T-helper 9 cell (primary cell): ENCODE measurements at places on chromosomes 7 and 10.
A peak's percentile ranks its signal among the peaks of the same experiment; 100 is the strongest.

DNA sequence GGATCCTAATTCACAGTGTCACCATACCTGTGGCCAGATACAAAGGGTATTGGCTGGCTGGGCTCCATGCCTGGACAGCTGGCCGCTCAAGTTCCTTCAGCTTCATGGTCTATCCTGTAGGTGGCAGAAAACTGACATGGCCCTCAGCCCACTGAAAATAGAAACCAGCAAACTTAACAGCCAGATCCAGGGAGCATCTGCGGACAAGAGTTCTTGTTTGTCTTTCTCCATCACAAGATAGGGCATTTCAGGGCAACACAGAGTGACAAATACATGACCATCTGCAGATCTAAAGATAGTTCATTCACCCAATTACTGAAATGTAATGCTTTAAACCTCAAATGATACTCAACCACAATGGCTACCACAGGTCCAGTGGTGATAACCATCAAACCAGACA, 2.8 kb downstream of the SEC31B start:
- DNase-seq: no peak

- no peak for DNase-seq
Measured at GRCh38 chr10:112229096-112229495, 45.5 kb upstream of the GPAM start.

DNA sequence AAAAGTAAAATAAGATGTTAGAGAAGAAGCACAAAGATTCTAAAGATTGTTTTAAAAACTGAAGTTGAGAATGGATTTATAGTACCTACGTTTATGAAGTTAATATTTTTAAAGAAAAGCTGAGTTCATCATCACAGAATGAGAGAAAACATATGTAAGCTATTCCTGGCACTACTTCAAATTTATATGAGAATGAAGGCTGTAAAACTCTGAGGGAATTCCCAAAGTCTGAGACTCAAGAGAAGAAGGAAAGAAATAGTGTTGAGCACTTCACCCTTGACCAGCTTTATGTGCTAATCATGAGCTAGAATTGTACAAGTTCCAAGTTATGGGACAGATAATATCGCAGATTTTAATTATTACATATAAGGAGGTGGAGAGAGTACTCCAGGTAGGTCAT, 323.7 kb upstream of the GNAI1 start:
- no peak for DNase-seq

DNA sequence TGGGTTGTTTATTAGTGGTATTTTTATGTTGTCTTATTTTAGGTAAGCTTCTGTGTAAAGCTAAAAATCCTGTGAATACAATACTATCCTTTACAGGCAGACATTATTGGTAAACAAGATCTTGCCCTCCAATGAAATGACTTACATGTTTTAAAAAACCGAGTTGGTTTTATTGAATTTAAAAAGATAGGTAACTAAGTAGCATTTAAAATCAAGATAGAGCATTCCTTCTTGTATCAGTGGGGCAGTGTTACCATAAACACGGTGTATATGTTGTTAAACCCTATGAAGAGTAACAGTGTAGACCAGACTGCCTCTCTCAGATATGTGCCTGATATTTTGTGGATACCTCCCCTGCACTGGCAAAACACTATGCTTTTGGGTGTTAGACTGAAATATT, 81.0 kb downstream of the SNX10 start:
- no peak for DNase-seq

GRCh38 chr10:71538608-71539260, 142.0 kb downstream of the CDH23 start:
- DNase-seq: no peak

DNA sequence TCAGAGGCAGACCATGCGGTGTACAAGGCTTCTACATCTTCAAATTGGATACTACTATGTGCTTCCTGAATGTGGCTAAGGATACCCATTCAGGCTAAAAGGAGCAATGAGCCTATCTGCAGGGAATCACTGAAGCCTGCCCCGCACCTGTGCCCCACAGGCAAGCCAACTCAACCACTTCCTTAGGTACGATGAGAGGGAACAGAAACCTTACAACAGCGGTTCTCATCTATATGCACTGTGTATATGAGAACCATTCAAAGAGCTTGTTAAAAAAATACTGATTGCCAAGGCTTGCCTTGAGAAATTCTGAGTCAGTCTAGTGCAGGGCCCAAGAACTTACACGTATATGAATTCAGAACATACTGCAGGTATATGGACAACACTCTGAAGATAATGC, 679.6 kb downstream of the PARD3 start:
- no peak for DNase-seq

DNA sequence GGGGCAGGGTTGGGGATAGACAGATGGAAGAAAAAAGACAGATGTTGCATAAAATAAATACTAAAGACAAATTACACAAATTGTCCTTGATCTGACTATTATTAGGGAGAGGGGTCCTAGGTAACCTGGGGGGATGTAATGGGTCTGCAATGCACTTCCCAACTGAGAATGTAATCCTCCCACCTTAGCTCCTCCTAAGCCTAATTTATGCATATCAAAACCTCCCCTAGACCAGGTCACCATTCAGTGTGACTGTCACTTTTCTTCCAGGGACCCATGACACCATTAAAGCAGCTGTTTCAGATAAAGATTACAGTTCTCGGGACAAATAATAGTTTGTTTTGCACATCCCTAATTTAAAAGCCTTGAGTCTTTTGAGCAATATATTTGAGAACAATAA, 133.9 kb upstream of the FEZF1 start:
- no peak for DNase-seq

- no peak for DNase-seq
Measured at GRCh38 chr10:95906677-95907455, 909 bp upstream of the CC2D2B start.

GRCh38 chr10:119274519-119275045, 67.2 kb downstream of the GRK5 start:
- DNase-seq: no peak

GRCh38 chr10:132452651-132453469, 55.9 kb downstream of the PWWP2B start:
- DNase-seq: peak; percentile 94

DNA sequence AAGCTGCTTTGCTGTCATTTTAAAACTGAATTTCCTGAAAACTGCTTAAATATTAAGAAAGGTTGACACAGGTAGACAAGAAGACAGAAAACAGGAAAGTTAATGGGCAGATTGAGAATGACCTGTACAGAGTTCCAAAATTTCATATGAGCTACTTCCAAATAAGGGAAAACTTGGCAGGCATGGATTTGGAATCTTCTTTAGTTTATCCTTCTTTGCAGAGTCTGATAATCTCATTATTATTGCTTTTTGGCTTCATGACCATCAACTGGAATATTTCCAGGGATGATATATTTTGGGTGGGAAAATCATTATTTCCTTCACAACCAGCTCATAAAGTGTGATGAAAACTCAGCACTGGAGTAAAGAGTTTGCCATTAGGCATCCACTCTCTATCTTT, 346.5 kb upstream of the NPVF start:
- DNase-seq: no peak

GRCh38 chr7:48525736-48526732, 354.8 kb downstream of the ABCA13 start:
- no peak for DNase-seq

DNA sequence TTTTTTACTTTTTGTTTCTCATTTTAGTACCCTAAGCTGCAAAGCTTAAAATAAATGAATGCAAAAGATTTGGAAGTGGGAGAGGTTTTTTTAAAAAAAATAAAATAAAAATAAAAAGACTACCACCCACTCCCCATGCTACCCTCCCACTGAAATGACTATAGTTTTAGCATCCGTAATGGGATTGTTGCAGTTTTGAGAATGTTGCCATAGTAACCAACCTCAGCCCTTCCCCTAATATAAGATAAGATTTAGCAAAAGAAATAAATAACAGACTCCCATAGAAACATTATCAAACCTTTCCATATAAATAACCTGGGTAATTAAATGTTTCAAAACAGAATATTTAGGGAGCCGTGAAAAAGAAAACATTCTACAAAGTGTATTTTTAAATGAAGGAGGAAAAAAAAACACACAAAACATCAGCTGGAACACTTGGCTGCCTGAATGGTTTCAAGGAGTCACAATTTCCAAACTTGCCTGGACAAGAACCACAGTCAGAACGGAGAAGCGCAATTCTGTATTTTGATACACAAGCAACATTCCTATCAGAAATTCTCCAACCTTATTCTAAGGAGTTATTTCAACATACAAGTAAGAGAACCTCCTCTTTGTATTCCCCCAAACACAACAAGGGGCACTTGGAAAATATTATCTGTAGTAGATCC, 57.4 kb downstream of the DGKI start:
- no peak for DNase-seq

GRCh38 chr7:127530148-127530547, 55.2 kb downstream of the GCC1 start:
- DNase-seq: no peak

- no peak for DNase-seq
Measured at GRCh38 chr10:95814011-95814727, 58.2 kb downstream of the ENTPD1 start.

DNA sequence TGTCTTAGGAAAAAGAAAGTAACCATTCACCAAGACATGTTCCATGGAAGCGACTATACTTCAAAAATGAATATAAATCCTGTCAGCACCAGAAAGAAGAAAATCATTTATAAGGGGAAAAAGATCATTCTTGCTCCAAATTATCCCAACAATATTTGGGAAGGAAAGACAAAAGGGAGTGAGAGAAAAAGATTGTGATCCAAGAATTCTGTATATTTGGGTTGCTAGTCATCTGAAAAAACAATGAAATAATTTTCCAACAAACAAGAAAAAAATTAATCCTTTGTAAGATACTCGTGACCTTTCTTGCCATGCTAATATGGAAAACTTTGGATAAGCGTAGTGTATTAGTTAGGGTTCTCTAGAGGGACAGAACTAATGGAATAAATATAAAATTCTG, 163.2 kb upstream of the ZNF32 start:
- no peak for DNase-seq

GRCh38 chr7:150997075-150997511, 6.3 kb downstream of the NOS3 start:
- no peak for DNase-seq

DNA sequence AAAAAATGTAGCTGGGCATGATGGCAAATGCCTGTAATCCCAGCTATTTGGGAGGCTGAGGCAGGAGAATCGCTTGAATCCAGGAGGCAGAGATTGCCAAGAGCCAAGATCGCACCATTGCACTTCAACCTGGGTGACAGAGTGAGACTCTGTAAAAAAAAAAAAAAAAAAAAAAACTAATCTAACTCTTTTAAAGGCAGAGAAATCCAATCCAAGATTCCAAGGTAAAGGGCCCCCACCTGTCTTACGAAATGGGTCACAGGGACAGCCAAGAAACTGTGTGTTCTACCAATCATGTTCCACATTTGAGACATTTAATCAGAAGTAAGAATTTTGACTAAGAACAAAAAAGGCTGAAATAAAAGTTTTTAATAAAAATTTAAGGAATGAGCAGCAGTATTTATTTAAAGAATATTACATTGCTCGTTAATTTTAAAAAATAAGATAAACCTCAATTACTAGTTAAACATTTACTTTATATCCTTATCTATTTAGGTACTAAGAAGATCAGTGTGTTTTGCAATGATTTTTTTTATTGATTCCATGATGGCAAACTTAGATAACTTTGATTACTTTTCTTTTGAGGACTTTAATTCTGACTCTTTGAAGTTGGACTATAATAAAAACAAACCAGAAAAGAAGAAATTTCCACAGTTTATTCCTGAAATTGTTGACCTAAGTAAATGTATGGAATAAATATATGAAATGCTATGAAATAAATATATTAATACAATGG, 6.7 kb upstream of the OAT start:
- no peak for DNase-seq

GRCh38 chr7:100974021-100974420, 4.7 kb downstream of the MUC12 start:
- DNase-seq: no peak

DNA sequence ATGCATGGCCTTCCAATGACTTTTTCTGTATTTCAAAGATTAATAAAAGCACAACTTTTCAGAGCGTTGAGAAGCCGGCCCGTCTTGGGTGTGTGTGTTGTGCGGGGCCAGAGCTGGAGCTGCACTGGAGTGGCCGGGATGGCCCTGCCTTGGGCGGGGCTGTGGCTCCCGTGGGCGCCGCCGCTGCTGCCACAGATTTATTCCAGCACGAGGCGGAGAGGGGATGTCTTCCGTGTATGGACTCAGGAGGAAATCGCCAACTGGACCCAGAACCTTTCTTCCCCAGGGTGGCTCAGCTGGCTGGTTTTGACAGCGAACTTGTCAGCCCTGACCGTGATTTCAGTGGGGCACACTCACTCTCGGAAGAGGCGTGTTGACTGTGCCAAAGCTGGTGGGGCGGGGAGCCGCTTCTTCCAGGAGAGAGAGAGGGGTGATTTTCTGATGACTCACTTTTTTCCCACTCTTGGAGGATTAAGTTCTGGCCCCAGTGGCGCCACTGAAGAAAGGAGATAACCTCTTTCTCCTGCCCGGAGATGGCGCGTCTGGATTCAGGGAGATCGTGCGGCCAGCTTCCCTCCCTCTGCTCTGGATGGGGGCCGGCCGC, 72.4 kb downstream of the DNAJB6 start:
- no peak for DNase-seq

DNA sequence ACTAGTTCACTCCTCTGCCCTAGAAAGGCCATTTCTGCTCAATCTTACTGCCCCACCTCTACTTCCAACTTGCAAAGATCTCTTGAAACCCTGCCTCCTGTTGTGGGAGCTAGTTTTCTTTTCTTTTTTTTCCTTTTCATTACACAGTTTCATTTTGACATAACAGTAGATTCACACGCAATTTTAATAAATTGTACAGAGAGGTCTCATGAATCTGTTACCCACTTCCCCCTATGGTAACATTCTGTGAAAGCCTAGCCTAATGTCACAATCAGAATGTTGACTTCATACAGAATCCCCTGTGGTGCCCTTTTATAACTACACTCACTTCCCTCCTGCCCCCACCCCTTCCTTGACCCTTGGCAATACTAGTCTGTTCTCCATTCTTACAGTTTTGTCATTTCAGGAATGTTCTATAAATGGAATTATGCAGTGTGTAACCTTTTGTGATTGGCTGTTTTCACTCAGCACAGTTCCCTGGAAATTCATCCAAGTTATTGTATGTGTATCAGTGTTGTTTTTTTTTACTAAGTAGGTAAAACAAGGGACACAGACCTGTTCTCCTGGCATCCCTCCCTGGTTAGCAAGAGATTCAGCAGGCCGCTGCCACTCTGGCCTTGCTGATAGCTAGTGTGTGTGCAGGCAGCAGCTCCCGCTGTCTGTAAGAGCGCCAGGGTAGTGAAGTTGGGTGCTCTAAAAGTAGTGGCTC, 21.5 kb downstream of the CHST3 start:
- DNase-seq: no peak
